CD8-positive, alpha-beta T cell (primary cell): ENCODE measurements at places on chromosomes 6 and 20.

DNA sequence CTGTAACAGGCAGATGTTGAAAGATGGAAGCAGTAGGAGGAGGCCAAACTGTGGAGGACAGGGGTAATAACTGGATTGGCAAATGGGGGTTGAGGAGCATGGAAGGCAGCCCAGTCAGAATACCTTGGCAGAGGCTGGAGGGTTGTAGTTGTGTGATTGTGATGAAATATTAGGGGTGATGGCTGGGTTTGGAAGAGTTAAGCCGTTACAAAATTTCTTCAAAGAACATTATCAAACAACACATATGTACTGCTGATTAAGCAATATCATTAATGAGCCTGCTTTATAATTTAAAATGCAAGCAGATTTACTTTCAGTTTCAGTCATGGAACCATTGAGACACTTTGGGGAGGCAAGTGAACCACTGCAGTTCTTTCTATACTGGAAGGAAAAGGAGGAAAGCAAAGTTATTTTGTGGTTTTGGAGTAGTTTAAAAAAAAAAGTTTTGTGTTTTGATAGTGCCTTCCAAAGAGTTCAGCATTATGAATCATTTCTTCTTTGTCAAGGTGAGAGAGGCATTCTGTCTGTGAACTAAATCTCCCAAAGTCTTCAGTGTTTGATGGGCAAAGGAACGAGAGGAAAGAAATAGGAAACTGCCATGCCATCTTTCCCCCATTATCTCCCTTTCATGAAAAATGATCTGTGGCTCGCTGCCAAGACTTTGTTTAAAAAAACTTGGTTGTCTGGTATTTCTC, 20.7 kb downstream of the FOXO3 start:
- DNase-seq, result no peak

DNA sequence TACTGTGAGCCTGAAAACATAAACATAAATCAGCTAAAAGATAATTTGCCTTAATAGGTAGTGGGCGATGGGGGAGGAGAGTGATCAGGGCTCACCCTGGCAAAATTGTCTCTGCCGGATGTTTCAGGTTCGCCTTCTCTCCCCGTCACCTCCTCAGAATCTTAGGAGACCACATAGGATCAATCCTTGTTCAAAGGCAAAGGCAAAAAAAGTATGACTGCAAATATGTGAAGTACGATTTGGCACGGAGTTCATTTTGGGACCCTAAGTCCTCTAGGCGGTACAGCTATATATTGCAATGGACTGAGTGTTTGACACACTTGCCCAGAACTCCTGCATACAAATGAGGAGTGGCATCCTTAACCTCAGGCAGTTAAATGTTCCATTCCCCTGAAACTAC, 649.2 kb upstream of the FLRT3 start:
- no peak for DNase-seq

DNA sequence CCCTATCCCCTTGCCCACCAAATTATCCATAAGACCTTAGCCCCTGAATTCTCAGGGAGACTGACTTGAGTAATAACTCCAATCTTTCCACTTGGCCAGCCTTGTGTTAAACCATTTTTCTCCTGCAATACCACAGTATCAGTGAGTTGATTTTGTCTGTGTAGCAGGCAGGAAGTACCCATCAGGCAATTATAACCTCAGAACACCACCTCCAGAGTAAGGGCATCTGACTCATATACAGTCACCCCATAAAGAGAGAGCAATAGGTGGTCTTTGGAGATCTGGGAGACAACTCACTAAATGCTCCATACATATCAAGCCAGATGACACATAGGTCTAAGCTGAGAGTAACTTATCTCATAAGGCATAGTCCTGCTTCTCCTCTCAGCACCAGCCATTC, 83.7 kb downstream of the FILIP1 start:
- no peak for DNase-seq

DNA sequence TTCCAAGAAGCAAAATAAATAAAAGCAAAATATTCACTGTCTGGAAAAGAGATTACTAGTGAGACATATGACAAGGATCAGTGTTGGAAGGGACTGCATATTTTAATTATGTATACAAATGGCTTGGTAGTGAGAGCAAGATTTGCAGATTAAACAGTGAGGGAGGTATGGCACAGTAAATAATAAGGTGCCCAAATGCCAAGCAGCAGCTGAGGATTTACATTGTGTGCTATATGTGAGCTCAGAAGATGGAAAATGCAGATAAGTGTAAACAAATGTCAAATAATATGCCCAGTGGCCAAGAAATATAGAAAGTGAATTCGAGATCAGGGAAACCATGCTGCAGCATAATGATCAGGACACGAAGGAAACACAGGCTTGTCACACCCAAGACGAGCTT, 173.8 kb upstream of the NRSN1 start:
- no peak for DNase-seq

DNA sequence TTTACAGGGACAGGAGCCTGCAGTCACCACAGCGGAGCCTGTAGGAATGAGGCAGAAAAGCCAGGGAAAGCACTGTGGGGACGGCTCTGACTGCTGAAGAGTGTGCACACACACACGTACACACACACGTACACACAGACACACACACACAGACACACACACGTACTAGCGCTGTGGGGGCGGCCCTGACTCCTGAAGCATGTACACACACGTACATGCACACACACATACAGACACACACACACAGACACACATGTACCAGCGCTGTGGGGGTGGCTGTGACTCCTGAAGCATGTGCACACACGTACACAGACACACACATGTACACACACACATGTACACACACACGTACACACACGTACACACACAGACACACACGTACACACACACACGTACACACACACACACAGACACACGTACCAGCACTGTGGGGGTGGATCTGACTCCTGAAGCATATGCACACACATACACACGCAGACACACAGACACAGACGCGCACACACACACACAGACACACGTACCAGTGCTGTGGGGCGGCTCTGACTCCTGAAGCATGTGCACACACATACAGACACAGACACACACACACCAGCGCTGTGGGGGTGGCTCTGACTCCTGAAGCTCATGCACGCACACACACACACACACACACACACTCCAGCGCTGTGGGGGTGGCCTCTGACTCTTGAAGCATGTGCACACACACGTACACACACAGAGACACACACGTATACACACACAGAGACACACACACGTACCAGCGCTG, 127.3 kb downstream of the DLL1 start:
- no peak for DNase-seq

DNA sequence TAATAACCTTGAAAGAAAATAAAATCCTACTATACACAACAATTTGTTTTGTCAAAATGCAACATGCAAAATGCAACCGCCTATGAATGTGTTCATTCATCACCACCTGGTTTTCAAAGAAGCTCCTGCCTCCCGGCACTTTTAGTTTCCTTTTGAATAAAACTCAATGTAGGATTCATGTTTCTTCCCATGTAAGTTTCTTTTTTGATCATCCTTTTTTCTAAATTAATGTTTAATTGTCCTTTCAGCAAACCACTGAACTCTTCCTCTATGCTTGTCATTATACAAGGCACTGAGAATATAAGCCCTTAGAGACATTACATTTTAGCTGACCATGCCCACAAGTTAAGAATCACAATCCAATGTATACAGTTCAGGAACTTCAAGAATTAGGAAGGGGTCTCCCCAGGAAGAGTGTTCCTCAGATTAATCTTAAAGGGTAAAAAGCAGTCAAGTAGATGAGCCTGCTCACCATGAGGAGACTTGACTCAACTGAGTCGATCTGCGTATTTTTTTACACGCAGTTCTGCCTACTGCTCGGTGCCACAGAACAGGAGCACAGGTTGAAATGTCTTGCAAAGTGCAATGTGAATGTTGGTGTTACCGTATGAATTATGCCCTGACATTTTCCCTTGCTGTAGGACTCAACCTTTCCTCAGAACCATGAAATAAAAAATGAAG, 7.2 kb upstream of the THEMIS start:
- DNase-seq, result no peak

- DNase-seq, result no peak
These were observed 77.8 kb downstream of the ATG5 start for GRCh38 chr6:106247733-106248132.

DNA sequence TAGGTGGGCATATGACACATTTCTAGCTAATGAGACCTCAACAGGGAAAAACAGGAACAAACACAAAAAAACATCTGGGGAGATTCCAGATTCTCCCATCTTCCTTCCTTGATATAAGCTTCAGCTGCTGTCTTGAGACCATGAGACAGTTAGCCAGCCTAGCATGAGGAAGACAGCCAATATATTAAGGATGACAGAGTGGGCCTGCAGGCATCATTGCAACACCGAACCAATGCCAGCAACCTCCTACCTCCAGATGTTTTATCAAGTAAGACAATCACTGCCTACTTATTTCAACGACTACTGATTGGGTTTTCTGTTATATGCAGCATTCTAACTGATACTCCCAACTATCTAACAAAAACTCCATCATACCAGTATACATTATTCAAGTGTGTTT, 119.0 kb downstream of the ISM1 start:
- DNase-seq, result no peak

GRCh38 chr20:10209091-10209490, 9.5 kb upstream of the SNAP25 start:
- no peak for DNase-seq

- DNase-seq, result no peak
These were observed 274.8 kb upstream of the BTBD3 start for GRCh38 chr20:11642866-11643265.

- DNase-seq, result no peak
These were observed 291.6 kb downstream of the PHF3 start for GRCh38 chr6:63926950-63927927.

DNA sequence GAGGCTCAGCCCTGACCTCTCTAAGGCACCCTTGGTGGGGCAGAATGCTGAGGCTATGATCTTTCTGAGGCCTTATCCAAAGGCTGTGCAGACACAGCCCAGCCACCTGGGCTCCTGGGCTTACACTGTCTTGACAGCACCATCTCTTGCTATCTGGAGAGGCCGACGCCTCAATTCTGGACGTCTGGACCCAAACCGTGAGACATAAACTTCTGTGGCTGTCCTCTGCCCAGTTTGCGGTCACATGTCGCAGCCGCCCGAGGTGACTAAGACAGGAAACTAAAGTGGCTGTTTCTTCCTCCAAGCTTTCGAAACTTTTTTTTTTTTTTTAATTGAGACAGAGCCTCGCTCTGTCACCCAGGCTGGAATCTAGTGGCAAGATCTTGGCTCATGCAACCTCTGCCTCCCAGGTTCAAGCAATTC, 49.3 kb downstream of the PRR18 start:
- peak; percentile 51 for DNase-seq

DNA sequence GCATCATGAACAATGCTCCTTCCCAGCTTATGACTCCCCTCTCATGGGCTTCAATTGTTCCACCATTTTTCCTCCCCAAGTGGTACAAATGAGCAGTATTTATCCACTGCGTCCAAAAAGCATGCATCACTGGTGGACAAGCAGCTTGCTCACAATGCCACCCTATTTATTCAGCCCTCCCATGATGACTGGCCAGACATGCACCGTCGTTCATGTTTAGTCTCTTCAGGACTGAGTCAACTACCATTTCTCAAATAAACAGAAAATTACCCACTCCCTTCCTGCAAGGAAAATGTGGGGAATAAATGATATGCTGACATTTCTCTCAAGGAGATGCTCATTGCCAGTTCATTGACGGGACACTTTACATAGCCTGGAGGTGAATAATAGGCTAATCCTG, 300.4 kb downstream of the C6orf118 start:
- DNase-seq, result no peak

DNA sequence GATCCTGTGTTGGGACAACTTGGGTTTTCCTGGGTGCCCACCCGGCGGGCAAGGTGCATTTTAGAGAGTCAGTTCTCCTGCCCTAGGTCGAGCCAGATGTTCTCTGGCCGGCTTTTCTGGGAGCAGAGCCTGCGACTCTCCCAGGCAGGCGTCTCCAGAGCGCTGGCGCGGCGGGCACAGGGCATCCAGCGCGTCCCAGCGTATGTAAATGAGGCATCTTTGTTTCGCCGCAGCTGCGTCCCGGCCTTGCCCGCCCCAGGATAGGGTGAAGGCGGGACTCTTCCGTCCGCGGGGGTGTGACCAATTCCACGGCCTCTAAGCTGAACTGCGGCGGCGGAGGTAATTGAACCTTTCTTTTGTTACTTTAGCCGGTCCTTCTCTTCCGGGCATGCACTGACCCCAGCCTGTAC, 9.1 kb downstream of the GRIK2 start:
- DNase-seq, result no peak

DNA sequence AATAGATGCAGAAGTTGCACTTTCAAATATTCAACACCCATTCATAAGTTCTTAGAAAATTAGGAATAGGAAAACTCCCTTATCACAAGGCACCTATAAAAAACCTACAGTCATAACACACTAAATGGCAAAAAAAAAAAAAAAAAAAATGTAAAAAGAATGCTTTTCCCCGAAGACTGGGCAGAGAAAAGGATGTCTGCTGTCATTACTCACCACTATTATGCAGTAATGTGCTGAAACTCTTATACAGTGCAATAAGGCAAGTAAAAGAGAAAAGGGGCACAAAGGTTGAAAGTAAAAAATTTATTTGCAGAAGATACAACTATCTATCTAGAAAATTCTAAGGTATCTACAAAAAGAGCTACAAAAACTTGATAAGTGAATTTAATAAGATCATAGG, 607.8 kb upstream of the ARID1B start:
- DNase-seq, result no peak

DNA sequence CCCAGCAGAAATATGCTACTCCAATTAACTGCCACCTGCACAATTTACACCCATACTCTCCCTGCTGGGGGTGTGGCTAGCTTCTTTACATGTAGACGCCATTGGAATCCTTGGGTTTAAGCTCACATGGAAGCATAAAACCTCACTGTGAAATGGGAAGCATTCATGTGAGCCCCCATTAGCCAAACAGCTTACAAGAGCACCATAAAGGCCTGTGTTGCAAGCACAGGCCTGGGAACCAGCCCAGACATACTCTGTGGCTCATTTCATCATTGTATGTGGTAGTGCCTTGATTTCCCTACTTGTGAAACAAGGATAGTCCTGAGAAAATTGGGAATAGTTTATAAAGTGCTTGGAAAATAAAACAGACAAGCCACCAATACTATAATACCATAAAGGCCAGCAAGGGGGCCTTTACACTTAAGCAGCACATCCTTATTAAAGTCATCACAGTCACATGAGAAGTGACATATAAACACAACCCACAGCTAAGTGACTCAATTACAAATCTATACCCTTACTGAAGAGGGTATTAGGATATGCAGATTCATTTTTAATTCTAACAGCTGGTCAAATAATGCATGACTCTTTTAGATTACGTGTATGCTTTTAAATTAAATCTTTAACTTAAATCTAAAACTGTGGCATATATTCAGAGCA, 6.8 kb downstream of the ADNP start:
- no peak for DNase-seq
